ENCODE measurements at places on chromosomes 5 and 9.

GRCh38 chr5:52132053-52132452, 655.7 kb upstream of the ITGA1 start:
- no peak for DNase-seq

GRCh38 chr5:179112469-179113142, 52.4 kb downstream of the ZNF354C start:
- no peak for DNase-seq

DNA sequence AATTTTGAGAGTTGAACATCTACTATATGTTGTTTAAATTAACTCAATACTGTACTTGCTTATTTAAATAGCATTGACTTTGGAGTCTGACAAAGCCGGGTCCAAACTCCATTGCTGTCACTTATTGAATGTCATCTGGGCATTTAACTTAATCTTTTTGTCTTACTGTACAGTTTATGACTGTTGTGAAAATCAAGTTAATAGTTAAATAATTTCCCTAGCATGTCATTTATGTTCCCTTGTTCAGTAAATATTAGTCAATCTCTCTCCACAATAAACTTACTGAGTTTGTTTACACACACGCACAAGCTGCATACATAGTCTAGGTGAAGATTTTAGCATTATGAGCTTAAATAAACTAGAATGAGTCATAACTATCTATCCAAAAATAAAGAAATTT, 6.3 kb upstream of the UGCG start:
- no peak for DNase-seq

DNA sequence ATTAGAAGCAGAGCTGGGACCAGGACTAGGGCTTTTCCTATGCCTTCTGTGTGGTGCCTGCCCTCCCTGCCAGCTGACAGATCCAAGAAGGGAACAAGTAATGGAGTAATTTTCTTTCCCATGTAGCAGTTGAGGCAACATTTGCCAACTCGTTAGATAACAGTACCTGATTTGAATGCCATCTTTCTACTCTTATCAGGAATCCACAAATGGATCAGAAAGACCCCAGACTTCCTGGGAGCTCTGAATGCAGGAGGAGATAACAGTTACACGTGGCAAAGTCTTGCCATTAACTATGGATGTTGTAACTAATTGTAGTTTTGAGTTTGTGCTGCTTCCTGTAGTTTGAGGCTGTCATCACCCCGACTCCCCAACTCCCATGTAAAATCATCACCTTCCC, 39.2 kb downstream of the RCL1 start:
- no peak for DNase-seq

GRCh38 chr5:144864118-144864517, 693.4 kb downstream of the KCTD16 start:
- no peak for DNase-seq

- no peak for DNase-seq
Measured at GRCh38 chr5:68592351-68592750, 376.8 kb downstream of the PIK3R1 start.

DNA sequence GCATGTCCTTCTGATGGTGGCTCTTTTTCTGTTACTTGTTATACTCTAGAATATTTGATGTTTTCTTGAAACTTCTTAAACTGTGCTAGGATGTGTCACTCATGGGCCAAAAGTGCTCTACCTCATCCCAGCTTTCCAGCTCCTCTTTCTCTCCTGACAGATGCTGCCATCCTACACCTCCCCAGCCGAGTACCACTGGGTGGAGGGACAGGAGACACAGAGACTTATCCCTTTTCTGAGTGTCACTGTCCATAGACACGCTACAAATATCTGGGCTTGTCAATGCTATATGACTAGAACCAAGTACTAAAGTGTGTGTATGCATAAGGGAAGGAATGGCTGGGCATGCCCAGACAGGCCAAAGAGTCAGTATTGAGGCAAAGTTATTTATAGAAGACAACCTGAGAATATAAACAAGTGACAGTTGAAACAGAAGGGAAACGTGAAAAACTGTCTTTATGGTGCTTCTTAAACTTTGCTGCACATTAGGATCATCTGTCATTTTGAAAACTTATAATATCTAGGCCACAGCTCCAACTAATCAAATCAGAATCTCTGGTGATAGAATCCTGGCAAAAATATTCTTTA, 188.0 kb downstream of the CARTPT start:
- DNase-seq = peak; percentile 26

DNA sequence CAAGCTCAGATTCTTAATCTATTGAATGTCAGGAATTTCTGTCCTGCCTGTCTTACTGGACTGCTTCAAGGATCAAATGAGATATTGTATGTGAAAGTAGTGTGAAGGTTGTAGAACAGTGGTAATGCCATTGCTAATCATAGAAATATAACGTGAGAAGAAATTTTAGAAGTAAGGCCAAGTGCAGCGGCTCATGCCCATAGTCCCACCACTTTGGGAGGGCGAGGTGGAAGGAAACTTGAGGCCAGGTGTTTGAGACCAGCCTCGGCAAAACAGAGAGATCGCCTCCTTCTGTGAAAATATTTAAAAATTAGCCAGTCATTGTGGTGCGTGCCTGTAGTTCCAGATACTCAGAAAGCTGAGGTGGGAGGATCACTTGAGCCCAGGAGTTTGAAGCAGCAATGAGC, 5.1 kb upstream of the HSPA5 start:
- no peak for DNase-seq

- DNase-seq = no peak
Measured at GRCh38 chr5:125834438-125835115, 588.6 kb upstream of the GRAMD2B start.

GRCh38 chr5:79856456-79857055, 134.5 kb downstream of the MTX3 start:
- DNase-seq = no peak

- no peak for DNase-seq
Measured at GRCh38 chr5:151238303-151238741, 14.4 kb upstream of the CCDC69 start.

DNA sequence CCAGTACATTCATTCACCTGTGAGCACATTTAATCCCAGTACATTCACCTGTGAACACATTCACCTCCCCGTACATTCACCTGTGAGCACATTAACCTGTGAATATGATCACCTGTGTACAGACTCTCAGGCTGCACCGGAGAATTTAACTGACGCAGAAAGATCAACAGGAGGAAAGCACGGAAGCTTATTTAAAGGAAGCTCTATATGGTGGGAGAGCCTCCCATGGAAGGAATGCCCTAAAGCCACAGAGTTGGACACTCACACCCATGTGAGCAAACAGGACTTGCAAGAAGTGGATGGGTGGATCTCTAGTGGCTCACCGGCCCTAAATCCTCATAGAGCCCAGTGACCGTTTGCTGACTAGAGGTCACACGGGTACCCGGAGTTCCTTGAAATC, 38.2 kb downstream of the TRIP13 start:
- DNase-seq = no peak

GRCh38 chr9:4116723-4117460, 183.0 kb downstream of the GLIS3 start:
- DNase-seq = no peak

GRCh38 chr5:163535290-163535689, 29.9 kb downstream of the MAT2B start:
- DNase-seq = no peak

- DNase-seq = no peak
Measured at GRCh38 chr9:83405759-83406158, 132.4 kb downstream of the FRMD3 start.

GRCh38 chr5:154461531-154461930, 15.7 kb downstream of the SAP30L start:
- no peak for DNase-seq

GRCh38 chr5:119080936-119081335, 10.0 kb downstream of the DMXL1 start:
- no peak for DNase-seq

- DNase-seq = no peak
Measured at GRCh38 chr5:169805527-169805934, 168.5 kb downstream of the DOCK2 start.

DNA sequence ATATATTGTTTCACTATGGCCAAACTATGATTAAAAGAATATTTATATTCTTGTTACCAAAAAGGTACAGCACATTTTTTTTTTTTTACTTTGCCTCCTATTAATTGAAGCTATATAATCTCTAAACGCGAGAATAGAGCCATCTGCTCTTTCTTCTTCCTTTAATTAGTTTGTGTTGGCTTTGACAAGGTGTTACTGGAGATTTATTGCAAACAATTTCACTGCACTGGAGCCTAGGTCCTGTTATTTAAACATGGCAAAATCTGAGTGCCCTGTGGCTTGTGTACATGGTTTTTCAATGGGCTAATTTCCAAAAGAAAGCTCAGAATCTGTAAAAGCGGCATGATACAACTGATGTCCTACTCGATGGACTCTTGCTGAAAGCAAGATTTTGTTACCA, 40.8 kb upstream of the GABRG2 start:
- peak; percentile 7 for DNase-seq

- DNase-seq = no peak
Measured at GRCh38 chr9:105376893-105377292, 70.9 kb upstream of the FSD1L start.

GRCh38 chr5:119321569-119322311, 34.1 kb upstream of the TNFAIP8 start:
- no peak for DNase-seq

GRCh38 chr9:115951977-115952376, 201.6 kb upstream of the PAPPA start:
- no peak for DNase-seq

GRCh38 chr9:115882911-115883310, 270.7 kb upstream of the PAPPA start:
- DNase-seq = no peak

DNA sequence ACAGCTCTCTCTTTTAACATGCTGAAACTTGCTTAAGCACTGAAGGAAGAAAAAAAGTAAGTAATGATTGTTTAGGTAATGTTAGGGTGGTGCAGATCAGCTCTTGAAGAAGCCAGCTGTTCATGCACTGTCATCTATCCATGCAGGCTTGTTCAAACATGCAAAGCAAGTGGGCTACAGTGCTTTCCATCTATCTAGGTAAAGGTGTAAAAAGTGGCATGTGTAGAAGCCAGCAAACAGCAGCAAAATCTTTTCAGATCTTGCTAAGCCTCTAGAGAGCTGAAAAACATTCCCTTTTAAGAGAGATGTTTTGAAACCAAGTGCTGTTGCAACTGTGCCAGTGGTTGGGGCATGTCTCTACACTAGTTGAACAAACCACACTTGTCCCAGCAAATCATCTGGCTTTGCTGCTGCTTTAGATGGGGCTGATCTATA, 214.4 kb downstream of the EFNA5 start:
- DNase-seq = no peak

- DNase-seq = no peak
Measured at GRCh38 chr5:76958991-76959767, 6.3 kb downstream of the CRHBP start.

DNA sequence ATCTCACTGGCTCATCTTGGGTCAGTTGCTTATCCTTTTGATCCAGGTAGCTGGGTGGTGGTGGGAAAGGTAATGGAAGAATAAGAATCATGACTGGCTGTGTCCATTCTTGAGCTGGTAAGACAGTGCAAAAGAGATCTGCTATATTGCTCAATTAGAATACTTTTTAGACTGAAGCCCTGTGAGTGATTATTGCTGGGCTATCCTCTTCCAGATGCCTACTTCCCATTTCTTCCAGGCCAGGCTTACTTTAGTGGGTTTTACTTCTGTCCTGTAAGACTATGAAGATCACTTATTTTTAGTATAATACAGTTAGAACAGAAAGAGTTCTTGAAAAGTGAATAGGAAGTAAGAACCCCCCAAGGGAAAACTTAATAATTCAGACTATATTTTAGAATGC, 7.2 kb downstream of the MARCHF6 start:
- DNase-seq = no peak

Measured in SHP77 treated with DMSO at 0.1 percent for 48 hours (cell line).